ENCODE measurements at places on chromosomes 4 and X.
A peak's percentile ranks its signal among the peaks of the same experiment; 100 is the strongest.

DNA sequence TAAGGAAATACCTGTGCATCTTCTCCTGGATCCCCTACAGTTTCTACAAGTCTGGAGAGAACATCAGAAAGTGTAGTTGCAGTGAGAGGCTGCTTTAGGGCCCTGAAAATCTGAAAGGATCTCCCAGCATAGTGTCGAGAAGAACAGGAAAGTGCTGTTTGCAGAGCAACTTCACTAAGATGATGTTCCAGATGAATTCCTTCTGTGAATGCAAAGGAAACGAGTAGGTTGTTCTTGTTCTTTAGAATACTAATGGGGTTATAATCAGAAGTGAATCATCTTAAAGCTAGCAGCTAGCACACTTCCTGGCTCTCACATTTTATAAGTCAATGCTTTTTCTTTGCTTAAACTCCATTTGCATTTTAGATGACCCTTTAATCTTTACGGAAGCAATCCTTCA is 53.7 kb downstream of the ZAR1 start:
- DNase-seq, result no peak

DNA sequence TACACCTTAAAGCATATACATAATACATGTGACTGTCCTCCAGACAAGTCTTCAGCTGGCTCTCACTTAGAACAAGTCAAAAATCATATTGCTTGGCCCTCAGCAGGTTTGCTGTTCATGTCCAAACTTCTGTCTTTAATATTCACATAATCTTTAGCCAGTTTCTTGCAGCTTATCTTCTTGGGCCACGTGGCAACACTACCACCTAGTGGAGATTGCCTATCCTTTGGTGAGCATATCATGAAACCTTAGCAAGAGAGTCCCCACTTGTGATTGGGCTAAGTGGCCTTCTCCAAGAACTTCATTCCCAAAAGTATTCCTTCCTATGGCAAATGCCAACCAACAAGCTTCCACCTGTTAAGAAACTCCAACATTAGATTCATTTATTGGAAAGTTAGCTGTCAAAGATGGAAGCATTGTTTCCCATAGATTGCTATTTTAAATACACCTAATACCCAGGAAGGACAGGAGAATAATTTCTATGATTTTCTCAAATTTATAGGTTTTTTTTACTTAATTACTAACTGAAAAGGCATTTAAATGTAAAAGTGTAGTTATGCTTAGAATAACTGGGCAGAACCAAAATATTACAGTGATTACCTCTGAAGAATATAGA is 231.9 kb upstream of the INTU start:
- peak; percentile 71 for DNase-seq

- no peak for DNase-seq
Measured at GRCh38 chr4:134906404-134907023, 704.9 kb upstream of the PABPC4L start.

- no peak for DNase-seq
Measured at GRCh38 chr4:95217197-95217596, 331.6 kb downstream of the UNC5C start.

GRCh38 chrX:40331762-40332161 is 234.0 kb upstream of the BCOR start:
- DNase-seq, result no peak

Measured in WTC11 (cell line).